ENCODE measurements at places on chromosomes 16 and 17. TPM values are rescaled to one million over a fixed set of nuclear protein-coding genes. Genes with fewer than 3 reads are reported as not detected.

The SLC2A4 gene
- total RNA-seq = 2.3 TPM

DNA sequence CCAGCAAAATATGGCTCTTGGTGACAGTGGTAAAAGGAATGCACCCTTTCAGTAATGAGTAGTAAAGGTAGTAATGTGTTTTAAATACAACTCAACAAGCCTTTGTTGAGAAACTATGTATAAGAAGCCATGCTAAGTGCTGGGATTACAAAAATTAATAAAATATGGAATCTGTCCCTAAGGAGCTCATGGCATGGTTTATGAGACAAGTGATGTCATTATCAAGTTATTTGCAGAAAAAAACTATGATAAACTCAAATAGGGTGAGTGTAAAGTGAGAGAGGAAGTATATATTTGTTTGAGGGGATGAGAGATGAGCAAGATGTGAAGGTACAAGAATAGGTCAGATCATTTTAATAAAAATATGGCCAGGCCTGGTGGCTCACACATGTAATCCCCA lies 76.9 kb downstream of the NF1 start:
- no peak for DNase-seq

The PSMD11 gene
- total RNA-seq = 214 TPM

- no peak for DNase-seq
These were observed 11.0 kb downstream of the CCDC47 start for GRCh38 chr17:63762161-63763078.

DNA sequence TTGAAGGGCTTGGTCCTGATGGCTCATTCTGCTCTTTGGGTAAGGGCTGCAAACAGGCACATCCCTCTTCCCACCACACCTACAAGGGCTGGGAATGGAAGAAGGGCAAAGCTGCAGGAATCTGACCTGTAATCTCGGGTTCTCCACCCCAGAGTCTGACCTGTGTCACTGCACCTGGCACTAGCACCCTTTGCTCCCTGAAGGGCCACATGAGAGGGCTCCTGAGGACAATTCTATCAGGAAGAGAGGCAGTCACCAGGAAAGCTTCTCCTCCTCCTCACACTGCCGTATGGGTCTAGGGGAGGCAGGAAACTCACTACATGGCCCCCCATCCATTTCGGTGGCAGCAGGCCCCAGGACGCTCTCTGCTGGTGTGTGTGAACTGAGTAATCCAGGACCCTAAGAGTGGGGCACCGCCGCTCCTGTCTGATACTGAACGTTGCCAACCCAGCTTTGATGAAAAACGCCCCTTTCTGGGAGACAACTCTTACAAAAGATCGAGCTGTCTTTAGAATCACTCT lies 26.4 kb downstream of the TTLL6 start:
- no peak for DNase-seq

DNA sequence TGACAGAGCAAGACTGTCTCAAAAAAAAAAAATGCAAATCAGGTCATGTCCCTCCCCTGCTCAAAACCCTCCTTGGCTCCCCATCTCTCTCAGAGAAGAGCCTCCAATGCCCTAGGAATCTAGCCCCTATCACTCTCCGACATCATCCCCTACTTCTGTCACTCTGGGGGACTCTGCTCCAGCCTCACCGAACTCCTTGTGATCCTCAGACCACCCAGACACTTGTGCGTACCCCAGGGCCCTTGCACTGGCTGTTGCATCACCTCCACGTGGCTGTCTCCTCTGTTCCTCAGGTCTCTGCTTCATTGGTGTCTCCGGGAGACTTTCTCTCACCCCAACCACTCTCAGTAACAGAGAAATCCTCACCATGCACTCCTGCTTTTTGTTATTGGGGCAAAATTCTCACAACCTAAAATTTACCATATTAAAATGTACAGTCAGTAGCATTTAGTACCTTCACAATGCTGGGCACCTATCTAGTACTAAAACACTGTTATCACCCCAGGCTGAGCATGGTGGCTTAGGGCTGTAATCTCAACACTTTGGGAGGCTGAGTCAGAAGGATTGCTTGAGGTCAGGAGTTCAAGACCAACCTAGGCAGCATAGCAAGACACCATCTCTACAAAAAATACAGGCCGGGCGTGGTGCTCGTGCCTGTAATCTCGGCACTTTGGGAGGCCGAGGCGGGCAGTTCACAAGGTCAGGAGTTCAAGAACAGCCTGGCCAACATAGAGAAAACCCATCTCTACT lies 15.2 kb downstream of the PLA2G10 start:
- no peak for DNase-seq

The CCL8 gene
- total RNA-seq = not detected

The TCAP gene
- total RNA-seq = 0.43 TPM

The KRT222 gene
- total RNA-seq = not detected

DNA sequence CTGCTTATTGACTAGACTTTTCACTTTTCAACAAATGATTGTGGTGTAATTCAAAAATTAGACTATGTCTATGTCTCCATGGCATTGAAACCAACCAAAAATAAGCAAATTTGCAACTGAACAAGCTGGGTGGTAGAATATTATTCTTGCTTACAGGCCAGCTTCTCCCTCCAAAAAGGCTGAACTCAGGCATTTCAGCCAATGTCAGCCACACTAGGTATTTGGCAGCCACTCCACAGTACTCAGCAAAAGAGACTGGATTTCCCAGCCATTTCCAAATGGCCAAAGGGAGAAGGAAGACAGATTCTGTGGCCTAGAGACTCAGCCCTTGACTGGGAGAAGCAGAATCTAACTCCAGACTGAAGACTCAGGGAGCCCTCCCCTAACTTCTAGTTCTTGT lies 121.8 kb upstream of the IRX5 start:
- DNase-seq = no peak

GRCh38 chr16:53864819-53865493 lies 161.0 kb downstream of the FTO start:
- DNase-seq = no peak

GRCh38 chr17:51159604-51160003 lies 6.2 kb downstream of the NME1 start:
- no peak for DNase-seq

The PYY gene
- not detected for total RNA-seq

DNA sequence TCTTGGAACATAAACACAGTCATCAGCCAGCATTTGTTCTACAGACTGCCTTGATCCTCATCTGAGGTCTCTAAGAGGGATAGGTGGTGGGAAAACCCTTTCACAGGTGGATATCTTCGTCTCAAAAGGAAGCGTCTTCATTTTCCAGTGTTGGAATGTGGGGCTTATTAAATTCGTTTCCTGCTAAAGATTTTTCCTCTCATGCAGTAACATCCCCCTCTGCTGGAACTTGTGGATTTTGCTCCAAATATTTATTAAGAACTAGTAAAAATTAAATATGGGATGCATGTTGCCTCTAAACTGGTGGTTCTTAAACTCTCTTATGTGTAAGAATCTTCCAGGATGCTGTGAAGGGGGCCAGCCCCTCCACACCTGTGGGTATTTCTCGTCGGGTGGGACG lies 20.1 kb upstream of the MLYCD start:
- peak; percentile 46 for DNase-seq

GRCh38 chr16:87698676-87699199 lies 67.0 kb downstream of the KLHDC4 start:
- DNase-seq = no peak

The SLC47A1 gene
- total RNA-seq = 2.6 TPM

DNA sequence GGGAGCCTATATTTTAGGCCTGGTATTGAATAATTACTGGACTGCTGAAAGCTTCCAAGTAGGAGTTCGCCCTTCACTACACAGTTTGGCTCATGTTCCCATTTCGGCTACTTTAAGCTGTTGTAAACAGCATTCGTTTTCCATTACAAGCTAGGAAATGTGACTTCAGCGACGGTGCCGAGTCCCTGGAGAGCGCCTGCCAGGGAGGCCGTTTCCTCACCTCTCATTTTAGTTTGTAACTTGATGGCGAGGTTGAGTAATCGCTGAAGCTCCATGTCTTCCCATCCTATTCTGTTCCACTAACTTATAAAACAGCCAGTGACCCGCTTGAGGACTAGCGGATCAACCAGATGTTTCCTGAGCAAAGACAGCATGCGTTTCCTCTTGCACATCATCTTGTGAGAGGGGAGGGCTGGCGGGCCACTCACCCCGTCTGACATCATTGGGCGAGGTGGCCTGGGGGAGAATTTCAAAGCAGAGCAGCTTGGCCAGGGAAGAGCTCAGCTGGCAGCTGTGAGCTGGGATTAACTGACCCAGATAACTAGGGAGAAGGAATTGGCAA lies 32.9 kb downstream of the PCTP start:
- DNase-seq = no peak

DNA sequence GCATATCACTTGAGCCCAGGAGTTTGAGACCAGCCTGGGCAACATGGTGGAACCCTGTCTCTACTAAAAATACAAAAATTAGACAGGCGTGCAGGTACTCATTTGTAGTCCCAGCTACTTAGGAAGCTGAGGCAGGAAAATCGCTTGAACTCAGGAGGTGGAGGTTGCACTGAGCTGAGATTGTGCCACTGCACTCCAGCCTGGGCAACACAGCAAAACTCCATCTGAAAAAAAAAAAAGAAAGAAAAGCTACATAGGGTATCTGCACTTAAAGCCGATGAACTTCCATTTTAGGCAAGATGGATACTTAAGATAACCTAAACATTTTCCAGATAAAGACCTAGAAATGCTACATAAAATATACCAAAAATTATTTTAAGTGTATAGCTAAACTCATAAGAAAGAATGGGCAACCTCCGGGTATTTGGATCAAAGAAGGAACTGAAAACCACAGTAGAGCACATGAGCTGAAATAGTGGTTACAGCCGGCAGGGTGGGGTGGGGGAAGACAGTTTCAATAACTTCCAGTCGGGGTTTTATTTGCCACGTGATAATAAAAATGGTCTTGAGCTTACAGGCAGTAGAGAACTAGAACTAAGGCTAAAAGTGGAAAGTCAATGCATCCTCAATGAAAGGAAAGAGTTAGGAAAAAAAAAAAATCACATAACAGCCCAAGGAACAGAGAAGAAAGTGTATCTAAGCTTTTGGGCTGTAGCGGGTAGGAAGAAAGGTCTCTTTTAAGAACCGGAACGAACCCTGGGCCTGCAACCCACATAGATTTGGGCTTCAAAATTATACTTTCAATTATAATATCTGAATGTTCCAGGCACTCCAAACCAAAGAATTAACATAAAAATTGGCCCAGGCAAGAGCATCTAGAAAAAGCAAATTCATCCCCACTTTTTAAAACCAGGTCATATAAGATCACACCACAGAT lies 53.1 kb downstream of the CFDP1 start:
- DNase-seq = no peak

DNA sequence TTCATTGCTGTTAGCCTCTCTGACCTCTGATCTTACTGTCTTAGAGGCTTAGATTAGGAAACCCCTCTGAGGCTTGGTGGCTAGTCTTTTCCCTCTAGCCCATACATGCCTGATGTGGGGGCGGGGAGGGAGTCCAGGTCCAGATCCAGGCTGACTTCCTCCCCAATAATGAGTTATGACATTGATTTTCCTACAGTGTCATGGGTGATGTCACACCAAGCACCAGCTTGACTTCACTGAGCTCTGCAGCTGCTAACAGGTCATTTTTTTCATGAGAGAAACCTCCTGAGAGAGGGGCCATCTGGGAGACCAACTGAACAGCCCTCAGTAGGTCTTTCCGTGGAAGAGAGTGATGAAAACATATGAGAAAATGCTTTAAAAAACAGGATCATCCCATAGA lies 180.2 kb upstream of the N4BP1 start:
- DNase-seq = no peak

The GINS3 gene
- 10.8 TPM for total RNA-seq

The SDR42E2 gene
- total RNA-seq = not detected

GRCh38 chr17:64028874-64029464 lies 8.5 kb upstream of the ICAM2 start:
- peak; percentile 74 for DNase-seq

DNA sequence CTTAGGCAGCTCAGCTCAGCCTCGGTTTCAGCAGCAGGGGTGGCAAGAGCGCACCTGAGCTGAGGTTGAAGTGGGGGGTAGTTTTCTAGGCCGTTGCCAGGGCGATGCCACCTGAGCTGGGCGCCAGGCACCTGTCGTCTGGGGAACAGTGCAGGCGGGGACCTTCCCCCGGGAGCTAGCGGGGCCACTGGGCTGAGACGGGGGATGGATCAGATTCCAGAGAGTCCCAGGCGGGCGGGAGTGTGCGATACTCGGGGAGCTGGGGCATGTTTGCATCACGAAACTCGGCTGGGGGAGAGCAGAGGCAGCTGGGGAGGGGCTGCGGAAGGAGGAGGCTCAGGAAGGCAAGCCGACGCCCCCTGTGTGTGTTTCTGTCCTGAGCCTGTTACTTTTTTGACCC lies 477 bp upstream of the CLDN9 start:
- DNase-seq = no peak

The IGSF6 gene
- total RNA-seq = not detected

All from G401 (cell line).